ENCODE measurements at places on chromosomes 1 and 21.

GRCh38 chr21:29053011-29053553 is 20.4 kb downstream of the CCT8 start:
- no peak for DNase-seq

- DNase-seq: no peak
Observed at GRCh38 chr1:201486187-201486586, 17.2 kb upstream of the PHLDA3 start.

- DNase-seq: no peak
Observed at GRCh38 chr1:236686815-236687160, 489 bp downstream of the ACTN2 start.

- DNase-seq: no peak
Observed at GRCh38 chr1:230979952-230980351, 1.1 kb downstream of the ARV1 start.

GRCh38 chr1:88985032-88985431 is 7.4 kb downstream of the KYAT3 start:
- no peak for DNase-seq

DNA sequence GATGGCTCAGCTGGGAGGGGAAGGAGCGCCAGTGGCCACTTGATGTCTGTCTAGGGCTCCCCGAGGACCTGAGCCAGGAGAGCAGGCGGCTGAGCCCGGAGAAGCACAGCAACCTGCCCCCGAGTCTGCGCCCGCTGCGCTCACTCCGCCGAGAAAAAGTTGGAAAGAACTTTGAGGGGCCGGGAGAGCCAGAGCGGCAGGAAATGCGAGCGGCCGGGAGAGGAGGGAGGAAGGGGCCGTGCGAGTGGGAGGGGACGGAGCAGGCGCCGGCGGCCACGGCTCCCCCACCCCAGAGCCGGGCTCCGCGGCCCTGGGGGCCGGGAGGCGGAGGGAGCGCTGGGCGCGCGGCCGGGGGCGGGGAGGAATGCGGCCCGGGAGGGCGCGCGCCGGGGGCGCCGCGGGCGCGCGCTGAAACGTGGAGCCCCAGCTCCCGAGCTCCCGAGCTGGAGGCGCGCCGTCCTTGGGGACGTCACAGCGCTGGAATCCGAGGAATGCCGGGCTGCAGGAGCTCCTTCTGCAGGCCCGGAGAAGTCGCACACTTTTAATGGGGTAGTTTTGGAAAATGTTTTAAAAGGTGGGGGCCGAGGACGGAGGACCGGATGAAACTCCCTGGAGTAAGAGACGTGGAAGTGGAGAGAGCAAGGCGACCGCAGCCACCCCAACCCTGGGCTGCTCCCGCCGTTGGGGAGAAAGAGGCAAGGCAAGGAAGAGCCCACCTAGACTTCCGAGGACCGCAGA is at the start of gene PTPN14:
Gene PTPN14 (minus strand): TSS at position 167 of the 738 bp plus-strand sequence. CDS start 86,799 bp downstream, outside the sequence.
- no peak for DNase-seq
